ENCODE measurements at places on chromosomes 11 and 22.

DNA sequence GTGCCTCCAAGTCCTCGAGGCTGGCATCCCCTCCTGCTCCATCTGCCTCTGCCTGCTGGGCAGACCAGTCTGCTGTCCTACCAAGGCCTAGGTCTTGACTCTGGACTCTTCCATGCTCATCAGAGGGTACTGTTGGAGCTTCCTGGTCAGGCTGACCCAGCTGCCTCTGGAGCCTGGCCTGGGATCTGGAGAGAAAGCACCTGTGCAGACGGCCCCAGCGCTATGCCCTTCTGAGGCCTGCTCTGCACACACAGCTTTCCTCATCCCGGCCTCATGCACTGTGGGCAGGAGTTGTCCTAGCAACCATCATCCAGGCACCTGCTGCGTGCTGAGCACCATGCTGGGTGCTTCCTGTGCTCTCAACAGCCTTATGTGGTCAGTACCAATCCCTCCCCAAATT lies 70.8 kb downstream of the CDKN1C start:
- no peak for DNase-seq

GRCh38 chr22:23396362-23397007 lies 183.6 kb downstream of the IGLL1 start:
- DNase-seq, result no peak

DNA sequence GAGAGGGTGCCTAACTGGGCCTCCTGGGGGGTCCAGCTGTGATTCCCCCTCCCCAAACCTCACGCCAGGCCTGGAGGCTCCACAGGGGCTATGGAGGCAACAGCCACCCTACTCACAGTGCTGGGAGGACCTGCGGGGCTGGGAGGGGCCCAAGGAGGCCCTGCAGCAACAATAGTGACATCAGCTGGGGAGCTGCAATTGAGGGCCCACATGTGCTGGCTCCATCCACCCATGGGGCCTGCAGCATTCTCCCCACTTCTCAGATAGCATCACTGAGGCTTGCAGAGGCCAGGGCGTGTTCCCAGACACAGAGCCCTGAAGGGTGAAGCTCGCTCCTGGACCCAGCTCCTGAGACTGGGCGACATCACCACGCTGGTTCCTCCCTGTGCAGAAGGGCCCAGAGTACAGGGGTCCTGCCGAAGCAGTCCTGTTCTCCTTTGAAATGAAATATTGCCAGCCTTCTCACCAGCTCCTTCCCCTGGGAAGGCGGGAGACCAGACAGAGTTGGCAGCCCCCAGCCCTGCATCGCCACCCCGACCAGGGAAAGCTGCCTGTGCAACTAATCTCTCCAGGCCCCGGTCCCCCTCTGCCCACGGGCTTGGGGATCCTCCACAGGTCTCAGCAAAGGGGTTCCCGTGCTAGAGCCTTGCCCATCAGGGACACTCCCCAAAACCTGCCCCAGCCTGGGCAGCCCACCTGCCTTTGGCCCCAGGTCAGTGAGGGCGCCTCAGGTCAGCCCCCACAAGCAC lies 8.9 kb upstream of the TBX1 start:
- DNase-seq, result no peak

- DNase-seq, result no peak
Measured at GRCh38 chr11:6124245-6124644, 16.8 kb downstream of the OR56B4 start.

GRCh38 chr22:35218079-35218478 lies 39.2 kb upstream of the HMGXB4 start:
- no peak for DNase-seq

DNA sequence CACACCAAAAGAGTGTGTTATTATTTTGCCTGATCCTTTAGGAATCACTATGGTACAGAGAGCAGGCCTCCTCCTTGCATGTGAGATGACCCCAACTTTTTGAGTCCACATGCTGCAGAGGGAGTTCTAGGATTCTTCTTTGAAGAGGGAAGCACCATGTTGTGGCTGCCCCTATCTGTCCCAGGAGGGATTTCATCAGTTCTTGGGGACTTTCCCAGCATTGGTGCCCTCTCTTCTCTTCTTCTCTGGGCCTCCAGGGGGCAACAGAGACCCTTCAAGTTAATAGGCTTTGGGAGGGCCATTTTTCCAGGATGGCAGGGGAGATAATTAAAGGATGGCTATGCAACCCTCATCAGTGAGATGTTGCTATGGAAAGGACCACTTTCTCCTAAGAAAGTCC lies 3.6 kb downstream of the MMP1 start:
- no peak for DNase-seq

Measured in activated gamma-delta T cell treated with Interleukin-2 at 50 U/mL for 16 hours (primary cell).